Glomerular endothelial cell (primary cell): ENCODE measurements at places on chromosomes 11 and 22. TPM values are rescaled to one million over a fixed set of nuclear protein-coding genes. Genes with fewer than 3 reads are reported as not detected.

C11orf42 gene
- total RNA-seq: not detected in 2 replicates

BTG4 gene
- not detected in 2 replicates for total RNA-seq

HPX gene
- total RNA-seq: 2.5 TPM in 1 of 2 replicates, not detected in the other

GAB4 gene
- not detected in 2 replicates for total RNA-seq

CALCA gene
- total RNA-seq: not detected in 2 replicates

TRIM51 gene
- not detected in 2 replicates for total RNA-seq
